Daoy (cell line): ENCODE measurements at places on chromosomes 6 and 20. TPM values are rescaled to one million over a fixed set of nuclear protein-coding genes. Genes with fewer than 3 reads are reported as not detected.

The PPP1R11 gene
- total RNA-seq, result 77.2 and 79.0 TPM in 2 replicates

The VSX1 gene
- not detected in 2 replicates for total RNA-seq

The IL17A gene
- not detected in 2 replicates for total RNA-seq

The NRN1 gene
- total RNA-seq, result 38.3 and 47.5 TPM in 2 replicates

The GSTA1 gene
- not detected in 2 replicates for total RNA-seq

The ENPP3 gene
- total RNA-seq, result not detected in 2 replicates

The TCP11 gene
- 0.06 TPM in 1 of 2 replicates, not detected in the other for total RNA-seq

The CLDN20 gene
- total RNA-seq, result 0.54 TPM in 1 of 2 replicates, not detected in the other

The PRR18 gene
- total RNA-seq, result 3.2 TPM in 1 of 2 replicates, not detected in the other

The ZKSCAN4 gene
- total RNA-seq, result 2.9 and 4.5 TPM in 2 replicates
